Left lobe of liver (tissue), 2 donors: ENCODE measurements at places on chromosomes 16 and 17.

- no peak for DNase-seq
Measured at GRCh38 chr17:29569245-29569950, 897 bp downstream of the TP53I13 start.

- peak; percentile 90 for DNase-seq
Measured at GRCh38 chr16:12771341-12771798, 32.3 kb downstream of the CPPED1 start.

DNA sequence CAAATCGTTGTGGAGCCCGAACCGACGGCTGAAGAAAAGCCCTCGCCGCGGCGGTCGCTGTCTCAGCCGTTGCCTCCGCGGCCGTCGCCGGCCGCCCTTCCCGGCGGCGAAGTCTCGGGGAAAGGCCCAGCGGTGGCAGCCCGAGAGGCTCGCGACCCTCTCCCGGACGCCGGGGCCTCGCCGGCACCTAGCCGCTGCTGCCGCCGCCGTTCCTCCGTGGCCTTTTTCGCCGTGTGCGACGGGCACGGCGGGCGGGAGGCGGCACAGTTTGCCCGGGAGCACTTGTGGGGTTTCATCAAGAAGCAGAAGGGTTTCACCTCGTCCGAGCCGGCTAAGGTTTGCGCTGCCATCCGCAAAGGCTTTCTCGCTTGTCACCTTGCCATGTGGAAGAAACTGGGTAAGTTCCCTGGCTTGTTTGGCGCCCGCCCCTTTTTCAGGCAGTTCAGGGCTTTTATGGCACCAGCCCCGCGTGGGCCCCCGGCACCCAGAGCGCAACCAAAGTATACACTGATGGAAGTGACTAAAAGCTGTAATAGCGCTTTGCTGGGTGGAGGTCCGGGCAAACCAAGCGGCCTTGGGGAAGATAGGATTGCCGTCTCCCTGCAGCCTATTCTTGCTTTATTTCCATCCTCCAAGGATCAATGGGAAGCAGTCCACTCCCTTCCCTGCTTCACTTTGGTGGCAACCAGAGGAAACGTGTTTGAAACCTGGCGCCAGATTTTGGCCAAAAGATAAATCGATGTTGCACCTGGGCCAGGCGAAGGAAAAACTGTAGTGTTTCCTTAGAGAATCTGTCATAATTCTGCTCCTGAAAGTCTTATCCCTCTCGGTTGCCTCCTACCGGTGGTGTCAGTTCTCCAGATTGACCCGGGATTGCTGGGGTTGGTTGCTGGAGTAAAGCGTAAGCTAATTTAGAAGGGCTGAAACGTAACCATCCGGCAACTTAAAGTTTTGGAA is 775 bp downstream of the PPM1D start:
- peak; percentile 73 for DNase-seq

- no peak for DNase-seq
Measured at GRCh38 chr16:25037632-25038031, 22.5 kb upstream of the ARHGAP17 start.

GRCh38 chr17:11986179-11986941 is 10.9 kb downstream of the ZNF18 start:
- DNase-seq, result peak; percentile 68

DNA sequence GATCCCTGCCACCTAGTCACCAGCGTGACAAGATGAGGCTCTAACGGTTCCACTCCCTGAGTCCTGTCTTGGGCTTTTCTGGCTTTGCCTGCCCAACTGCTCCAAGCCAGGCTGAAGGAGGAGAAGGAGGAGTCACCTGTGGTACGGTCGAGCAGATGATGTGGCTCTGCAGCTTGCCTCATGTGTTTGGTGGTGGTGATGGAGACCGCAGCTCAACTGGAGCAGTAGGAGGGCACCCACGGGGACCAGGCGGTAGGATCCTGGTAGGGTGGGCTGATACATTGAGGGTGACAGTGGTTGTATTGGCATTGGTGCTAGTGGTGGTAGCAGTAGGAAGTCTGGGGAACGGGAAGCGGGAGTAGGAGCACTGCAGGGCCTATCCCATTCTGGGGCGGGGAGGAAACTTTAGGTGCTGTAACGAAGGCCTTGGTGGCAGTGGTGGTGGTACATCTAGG is 202.8 kb upstream of the WSB1 start:
- DNase-seq, result no peak

DNA sequence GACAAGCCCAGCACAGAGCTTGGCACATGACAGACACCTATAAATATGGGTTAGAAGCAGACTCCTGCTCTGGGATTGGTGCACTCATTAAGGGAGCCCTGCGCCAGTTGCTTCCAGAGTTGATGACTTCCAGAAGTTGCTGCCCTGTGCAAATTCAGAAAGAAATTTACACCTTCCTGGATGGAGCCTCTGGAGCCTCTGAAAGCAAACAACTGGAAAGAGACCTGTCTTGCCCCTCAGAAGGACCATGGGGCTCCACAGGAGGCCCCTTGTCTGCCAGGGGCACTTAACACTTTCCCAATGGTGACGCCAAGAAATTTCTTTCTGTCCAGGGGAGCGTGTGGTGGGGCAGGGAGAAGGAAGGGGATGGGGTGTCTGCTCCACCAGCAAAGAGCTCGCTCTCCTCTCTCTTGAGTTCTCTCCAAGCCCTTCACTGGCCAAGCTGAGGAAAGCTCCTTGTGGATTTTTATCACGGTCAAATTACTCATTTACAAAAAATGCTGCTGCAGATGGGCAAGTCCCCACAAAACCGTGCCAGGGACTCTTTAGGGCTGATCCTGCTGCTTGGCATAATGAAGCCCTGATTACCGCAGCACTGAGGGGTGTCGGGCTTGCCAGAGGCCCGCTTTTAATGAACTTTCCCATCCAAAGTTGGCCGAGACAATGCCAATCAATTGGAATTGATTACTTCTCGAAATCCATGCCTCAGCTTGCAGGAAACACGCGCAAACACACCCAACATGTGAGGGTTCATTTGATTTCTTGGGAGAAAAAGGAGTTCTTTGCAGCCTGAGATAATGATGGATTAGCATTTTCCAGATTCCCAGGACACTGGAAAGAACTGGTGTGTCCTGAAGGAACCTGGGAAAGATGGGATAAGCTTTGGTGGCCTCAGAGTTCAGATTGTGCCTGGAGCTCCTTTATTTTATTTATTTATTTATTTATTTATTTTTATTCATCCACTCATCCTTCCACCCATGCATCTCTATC is 583.6 kb upstream of the CDH5 start:
- no peak for DNase-seq

- DNase-seq, result no peak
Measured at GRCh38 chr16:11447836-11448235, 102.6 kb downstream of the RMI2 start.

DNA sequence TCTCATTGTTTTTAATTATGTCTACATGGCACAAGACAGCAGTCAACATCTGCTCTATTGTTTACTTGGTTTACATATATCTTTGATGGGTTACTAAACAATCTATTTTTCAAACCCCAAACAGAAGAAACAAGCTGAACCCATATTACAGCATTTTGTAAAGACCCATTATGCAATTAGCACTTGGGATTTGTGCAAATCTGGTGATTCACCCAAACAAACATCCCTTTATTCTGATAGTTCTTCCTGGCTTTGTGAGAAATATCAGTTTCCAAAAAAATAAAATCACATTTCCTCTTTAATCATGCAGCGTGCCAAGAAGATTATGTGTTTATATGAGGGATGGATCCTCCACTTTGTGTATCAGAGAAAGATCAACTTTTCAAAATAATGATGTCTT is 16.8 kb upstream of the RBFOX1 start:
- no peak for DNase-seq

DNA sequence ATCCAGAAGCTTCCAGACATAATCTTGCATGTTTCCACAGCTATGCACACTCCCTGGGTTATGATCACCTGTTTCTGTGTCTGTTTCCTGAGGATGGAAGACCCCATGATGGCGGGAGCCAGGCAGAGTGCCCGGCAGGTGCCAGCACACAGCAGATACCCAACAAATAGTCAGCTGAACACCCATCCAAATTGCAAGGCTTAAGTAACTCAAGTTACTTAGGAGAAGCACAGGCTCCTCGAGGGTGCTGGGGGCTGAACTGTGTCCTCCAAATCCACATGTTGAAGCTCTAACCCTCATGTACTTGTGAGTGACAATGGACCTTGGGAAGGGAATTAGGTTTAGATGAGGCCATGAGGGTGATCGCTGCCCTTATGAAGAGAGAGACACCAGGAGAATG is 79.5 kb upstream of the DOC2B start:
- peak; percentile 34 for DNase-seq

GRCh38 chr16:22665048-22665797 is 148.7 kb upstream of the HS3ST2 start:
- DNase-seq, result no peak

DNA sequence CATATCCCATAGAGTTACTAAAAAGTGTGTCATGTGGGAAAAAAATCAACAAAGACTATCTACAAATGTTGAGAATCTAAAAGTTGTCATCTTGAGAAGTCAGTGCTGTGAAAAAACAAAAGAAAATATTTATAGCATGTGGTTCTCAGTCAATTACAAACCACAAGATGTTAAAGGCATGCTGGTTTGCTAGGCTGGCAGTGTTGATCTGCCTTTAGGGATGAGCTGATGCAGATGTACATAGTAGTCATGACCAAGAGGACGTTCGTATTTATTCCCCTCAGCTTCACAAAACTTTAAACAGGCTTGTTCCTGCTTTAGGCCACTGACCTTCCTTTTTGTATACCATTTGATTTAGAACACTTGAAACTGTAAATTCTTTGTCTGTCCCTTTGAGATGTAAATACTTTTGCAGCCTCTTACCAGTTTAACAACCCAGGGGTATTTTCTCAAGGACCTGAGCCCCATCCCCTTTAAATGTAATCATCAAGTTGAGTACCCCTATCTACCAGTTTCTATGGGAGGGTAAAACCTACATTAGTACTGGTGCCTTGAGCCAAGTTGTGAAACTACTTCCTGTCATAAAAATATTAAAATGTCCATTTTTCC is 446.6 kb downstream of the KCNJ18 start:
- no peak for DNase-seq

DNA sequence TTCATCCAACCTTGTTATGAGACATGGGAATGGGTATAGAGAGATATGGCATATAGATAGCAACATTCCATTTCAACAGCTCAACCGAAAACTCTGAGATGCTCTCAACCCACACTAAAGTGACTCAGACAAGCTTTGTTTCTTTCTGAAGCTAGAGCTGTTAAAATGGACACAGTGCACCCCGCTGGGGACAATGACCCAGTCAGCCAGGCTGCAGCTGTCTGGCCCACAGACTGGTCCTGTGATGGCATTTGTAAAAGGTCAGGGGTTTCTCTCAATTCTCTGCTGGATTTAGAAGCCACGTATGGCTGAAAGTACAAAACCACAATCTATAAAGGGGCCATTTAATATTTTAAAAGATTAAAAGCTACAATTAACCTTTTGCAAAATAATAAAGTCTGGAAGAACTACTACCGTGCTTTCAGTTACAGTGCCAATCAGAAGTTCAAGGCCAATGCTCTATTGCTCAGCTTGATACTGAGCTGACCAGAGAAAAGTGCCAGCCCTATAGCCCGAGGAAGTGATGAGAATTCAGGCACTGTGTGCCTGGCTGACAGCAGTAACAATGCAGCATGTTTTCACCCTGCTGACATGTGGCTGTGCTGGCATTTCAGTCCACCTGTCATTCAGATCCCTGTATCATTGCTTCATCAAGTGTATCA is 60.2 kb downstream of the TEX2 start:
- DNase-seq, result no peak

DNA sequence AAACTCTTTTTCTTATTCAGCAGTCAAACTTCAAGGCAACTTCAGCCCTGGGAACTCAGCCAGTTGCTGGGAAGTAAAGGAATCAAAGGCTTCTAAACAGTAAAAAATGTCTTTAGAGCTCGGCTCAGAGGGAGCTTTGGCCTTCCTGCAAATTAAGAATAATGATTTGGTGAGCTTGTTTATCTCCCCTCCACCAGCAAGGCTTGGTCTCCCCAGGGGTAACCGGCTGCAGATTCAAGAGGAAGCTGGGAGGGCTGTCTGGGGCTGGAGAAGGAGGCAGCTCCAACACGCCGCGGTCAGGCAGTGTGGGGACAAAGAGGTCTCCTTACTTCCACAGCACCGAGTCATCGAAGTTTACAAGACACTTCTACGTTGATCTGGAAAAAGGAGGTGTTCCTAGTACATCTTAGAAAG is 17.7 kb upstream of the DOC2B start:
- DNase-seq, result no peak

GRCh38 chr16:14086477-14086876 is 15.4 kb downstream of the MRTFB start:
- DNase-seq, result no peak

- DNase-seq, result no peak
Measured at GRCh38 chr16:4382795-4383357, 11.2 kb downstream of the VASN start.

GRCh38 chr16:87017371-87018012 is 299.7 kb downstream of the C16orf95 start:
- DNase-seq, result no peak

DNA sequence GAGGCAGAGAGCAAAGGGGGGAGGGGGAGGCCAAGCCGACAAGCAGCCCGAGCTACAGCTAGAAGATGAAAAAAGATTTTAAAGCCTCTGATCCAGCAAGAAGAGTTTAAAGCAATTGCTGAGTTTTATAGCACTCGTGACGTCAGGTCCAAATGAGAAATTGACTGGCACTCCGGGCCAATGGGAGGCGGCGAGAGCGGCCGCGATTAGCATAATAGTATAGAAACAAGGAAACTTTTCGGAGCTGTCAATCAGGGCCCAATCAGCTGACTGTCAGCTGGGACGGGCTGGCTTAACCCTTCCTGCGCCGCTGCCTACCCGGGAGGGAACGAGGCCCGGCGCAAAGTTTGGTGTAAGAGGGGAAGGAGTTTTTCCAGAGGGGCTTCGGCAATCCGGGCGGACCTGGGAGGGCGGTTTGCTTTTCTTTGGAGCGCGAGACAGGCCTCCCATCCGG is at the start of gene MAF:
TSS of gene MAF (minus strand) at position 100 of the 454 bp plus-strand sequence. CDS start 835 bp downstream, outside the sequence.
- DNase-seq, result peak; percentile 96

DNA sequence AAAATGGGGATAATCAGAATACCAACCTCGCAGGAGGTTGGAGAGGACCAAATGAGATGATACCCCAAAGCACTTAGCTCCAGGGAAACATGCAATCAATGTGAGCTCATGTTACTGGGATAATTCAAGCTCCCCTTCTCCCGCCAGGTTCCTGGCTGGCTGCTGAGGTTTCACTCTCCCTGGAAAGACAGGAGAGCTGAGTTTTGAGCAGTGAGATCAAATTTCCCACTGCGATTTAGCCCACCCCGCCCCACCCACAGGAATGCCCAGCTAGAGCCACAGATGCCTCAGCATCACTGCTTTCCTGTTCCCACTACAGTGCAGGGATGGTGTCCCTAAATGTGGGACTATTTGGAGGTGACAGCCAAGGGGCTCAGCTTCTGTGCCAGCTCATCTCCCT is 56.7 kb downstream of the ZNF423 start:
- DNase-seq, result no peak

- no peak for DNase-seq
Measured at GRCh38 chr17:36778448-36778847, 158.8 kb upstream of the LHX1 start.

- peak; percentile 88 for DNase-seq
Measured at GRCh38 chr17:44108440-44109311, 14.8 kb downstream of the HDAC5 start.

- DNase-seq, result no peak
Measured at GRCh38 chr17:1953831-1954230, 71.3 kb downstream of the RTN4RL1 start.
